ENCODE measurements at places on chromosomes 12 and 14.

DNA sequence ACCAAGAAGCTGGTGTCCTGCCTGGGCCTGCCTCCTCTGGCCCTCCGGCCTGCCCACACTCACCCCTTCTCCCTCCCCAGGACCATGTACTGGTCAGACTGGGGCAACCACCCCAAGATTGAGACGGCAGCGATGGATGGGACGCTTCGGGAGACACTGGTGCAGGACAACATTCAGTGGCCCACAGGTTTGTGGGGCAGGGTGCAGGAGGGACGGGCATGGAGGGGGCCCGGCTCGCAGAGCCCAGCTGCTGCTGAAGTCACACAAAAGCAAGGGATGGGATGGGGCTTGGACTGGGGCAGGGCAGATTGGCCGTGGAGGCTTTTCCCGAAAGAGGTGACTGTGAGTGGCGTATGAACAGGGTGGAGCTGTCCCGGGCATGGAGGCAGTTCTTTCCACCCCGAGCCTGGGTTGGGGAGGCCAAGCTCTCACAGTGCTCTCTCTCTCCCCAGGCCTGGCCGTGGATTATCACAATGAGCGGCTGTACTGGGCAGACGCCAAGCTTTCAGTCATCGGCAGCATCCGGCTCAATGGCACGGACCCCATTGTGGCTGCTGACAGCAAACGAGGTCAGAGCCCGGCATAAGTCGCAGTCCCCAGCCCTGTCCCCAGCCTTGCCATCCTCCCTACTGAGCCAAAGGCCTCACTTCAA lies 7.8 kb upstream of the NXPH4 start:
- DNase-seq = no peak

DNA sequence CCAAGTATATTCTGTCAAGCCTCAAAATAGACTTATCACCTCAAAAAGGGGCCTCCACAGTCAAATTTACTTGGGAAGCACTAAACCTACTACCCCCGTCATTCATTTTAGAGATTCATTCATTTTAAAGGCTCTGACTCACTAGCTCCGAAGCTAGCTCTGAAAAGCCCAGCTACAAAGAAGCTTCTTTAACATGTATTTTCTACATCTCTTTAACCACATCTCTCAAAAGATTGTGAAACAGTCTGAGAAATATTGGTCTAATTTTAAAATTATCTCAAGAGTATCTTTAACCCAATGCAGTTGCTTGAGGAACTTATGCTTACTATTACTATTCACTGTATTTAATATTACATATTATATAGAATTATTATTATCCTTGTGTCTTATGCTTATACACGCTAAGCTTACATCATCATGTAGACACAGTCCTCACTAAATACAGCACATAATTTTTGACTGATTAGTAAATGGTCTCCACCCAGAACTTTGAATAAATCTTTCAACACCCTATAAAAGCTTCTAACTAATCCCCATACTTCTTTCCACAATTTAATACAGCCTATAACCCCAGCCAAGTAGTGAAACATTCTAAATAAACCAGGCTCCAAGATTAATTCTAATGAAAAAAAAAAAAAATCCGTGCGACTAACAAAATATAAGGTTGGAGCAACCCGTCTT lies 7.8 kb downstream of the NT5DC3 start:
- DNase-seq = no peak

DNA sequence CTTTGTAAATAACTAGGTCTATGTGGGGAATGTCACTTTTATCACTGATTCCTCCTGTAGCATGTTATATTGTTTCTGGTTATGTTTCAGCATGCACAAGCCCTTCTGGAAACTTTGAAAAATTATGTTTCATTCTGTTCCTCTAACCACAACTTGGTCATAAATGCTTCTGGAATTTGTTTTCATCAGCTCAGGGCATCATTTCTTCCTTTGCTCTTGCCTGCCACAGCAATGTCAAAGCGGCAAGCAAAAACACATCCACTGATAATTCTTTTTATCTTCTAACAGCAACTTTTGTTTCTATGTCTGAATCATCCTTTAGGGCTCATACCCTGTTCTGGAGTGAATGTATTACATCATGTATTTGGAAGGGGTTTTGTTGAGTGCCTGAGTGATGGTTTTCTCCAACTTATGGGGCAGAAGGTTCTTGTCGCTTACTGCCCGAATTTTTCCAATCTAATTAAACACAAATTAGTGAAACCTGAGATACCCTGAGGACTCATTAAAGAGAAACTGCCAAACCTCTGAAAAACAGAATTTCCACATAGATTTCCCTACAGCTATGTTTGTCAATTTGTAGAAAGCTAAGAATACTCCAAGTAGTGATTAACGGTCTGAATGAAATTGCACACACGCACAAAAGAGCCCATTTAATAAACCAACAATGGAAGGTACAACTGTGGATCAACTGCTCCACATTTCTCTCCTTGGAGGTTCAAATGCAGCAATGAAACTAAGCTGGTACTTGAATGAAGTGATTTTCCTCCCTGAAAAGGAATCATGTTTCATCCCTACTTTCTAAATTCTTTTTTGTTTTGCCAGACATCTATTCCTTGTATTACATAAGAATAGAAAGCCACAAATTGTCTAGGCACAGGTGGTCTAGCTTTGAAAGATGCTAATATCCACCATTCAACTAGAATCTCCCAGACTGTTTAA lies 173.5 kb upstream of the KRR1 start:
- peak; percentile 37 for DNase-seq

DNA sequence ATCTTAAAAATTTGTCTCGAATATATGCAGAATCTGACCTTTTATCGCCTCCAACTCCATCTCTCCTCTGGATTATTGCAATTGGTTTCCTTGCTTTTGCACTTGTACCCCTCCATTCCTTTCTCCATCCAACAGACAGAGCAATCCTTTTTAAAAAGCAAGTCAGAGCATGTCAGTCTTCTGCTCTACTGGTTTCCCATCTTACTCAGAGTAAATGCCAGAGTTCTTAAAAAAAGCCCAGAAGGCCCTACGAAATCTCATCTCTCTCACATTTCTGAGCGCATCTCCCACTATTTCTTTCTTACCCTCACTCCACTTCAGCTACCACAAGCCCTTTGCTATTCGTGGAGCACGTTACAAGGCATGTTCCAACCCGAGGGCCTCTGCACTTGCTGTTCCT lies 236.9 kb upstream of the DDHD1 start:
- no peak for DNase-seq

GRCh38 chr12:93593843-93594242 lies 21.4 kb downstream of the SOCS2 start:
- DNase-seq = no peak

GRCh38 chr12:10211940-10212738 lies 538 bp upstream of the GABARAPL1 start:
- DNase-seq = peak; percentile 95

DNA sequence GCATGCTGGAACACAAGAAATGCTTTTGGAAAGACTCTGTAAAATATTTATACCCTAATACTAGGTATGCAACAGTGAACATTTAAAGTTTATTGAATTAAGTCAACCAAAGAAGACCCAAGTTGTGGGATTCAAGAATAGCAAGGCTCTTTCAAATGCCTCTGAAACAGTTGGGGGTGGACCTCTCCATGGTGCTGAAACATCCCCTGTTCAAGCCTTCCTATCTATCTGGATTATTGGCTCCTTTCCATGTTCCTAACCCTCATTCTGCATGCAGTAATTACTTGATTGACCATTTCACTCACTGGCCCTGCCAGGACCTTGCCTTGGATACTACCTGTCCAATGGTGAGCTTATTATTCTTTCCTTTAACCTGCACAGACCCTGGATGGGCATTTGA lies 349.7 kb downstream of the NRXN3 start:
- peak; percentile 8 for DNase-seq

GRCh38 chr14:32399920-32400319 lies 70.8 kb downstream of the AKAP6 start:
- DNase-seq = no peak

DNA sequence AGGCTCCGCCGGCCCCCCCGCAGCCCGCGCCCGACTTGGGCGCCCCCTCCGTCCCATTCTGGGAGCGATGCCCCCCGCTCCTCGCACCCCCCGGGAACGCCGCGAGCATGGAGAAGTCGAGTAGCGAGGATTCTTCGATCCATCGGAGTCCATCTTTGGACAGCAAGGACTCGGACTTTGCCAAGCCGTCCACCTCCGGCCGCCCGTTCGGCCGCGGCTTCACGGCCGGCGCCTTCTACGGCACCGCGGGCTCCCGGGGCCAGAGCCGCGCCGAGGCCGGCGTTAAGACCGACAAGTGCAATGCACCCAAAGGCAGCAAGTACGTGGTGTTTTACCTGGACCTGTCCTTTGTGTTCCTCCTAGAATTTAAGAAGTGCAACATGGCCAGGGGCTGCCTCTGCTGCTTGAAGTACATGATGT lies 123.6 kb downstream of the TSPAN9 start:
- no peak for DNase-seq

DNA sequence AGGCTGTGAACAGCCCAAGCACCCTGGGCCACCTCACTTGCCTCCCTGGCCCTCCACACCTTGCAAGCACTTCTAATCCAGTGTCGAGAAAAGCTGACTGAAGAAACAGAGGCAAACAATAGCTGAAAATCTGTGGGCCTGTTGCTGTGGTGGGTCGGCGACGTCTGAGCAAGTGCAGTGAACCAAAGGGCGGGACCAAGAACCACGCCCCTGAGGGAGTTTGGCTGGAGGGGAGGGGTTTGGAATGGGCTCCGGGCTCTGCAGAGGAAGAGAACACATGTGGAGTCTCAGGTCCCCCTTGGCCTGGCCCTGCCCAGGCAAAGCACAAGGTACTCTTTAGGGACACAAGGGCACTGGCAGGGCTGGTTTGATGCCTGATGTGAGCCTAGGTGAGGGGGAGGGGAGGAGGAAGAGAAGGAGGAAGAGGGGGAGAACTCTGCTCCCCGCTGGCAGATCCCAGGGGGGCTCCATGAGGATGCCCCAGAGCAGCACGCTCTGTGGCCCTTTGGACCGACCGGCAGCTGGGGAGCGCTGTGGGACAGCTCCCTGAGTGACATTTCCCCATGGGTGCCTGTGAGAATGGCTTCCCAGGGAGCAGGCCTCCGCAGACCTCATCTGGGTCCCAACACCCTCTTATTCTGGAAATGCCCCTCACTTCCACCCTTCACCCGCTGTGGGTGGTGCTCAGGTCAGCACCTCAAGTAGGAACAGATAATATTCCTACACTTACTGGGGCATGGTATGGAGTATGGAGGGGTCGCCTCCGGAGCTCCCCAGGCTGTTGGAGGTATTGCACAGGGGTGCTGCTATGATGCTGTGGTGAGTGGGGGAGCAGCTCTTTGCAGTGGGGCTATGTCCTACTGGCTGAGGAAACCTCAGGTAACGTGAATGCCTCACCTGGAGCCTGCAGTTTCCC lies 85.5 kb downstream of the CPSF2 start:
- no peak for DNase-seq

DNA sequence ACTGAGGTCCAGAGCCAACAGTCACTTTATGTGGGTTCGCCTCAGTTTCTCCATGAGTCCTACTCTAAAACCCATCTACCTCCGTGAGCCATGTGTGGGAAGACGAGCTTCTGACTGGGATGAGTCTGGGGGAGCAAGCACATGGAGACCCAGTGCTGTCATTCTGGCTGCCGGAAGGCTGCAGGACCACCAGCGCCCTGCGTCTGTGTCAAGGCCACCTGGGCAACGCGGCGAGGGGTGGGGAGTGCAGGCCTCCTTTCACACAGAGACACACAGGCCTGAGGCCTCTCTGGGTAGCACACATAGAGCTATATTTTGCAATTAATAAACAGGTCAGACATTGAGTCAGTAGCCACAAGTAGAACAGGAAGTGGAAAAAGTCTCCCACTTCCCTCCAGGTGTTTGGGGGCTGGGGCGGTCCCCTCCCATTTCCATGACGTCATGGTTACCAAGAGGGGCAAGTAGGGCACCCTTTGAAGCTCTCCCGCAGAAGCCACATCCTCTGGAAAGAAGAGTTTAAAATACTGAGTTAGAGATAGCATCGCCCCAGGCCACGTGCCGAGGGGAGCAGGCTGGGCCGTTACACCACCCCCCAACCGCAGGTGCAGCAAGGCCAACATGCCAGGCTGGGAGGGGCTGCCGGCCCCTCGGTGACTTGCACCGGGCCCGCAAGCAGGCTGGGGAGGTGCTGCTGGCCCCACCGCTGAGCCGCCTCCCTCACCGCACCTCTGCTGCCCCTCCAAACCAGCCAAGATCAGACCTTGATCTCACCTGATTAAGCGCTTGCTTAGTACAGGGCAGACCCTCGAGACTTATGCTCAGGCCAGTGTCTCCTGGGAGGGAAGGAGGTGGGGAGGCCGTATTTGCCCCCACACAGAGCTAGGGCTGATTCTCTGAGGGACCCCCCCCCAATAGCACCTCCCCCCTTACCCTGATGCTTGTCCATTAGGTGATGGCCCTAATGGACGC lies 32.7 kb downstream of the DAD1 start:
- no peak for DNase-seq

DNA sequence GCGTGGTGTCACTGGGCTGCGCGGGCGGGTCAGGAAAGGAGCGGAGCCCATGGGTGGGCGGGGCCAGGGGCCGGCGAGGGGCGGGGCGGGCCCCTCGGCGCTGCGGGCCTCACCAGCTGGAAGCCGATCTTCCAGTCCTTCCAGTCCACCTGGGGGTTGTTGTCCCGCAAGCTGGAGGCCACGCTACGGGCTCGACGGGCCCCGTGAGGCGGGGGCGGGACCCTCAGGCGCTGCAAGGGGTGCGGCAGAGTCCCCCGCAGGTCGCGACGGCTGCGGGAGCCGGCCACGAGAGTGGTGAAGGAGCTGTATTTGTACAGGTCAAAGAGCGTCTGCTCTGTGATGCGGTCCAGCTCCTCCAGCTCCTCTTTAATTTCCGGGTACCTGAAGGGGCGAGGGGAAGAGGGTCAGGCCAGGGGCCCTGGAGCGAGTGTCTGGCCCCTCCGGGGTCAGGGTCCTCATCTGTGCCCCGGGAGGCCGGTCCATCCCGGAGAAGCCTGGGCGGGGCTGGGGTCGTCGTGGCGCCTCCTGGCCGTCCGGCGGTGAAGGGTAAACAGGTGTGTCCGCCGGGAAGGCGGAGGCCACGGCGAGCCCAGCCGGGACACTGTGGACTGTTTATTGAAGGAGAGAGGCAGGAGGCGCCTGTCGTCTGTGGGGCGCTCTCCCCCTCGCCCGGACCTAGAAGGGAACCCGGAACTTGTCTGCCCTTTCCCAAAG lies 11.9 kb downstream of the SCNN1A start:
- no peak for DNase-seq

DNA sequence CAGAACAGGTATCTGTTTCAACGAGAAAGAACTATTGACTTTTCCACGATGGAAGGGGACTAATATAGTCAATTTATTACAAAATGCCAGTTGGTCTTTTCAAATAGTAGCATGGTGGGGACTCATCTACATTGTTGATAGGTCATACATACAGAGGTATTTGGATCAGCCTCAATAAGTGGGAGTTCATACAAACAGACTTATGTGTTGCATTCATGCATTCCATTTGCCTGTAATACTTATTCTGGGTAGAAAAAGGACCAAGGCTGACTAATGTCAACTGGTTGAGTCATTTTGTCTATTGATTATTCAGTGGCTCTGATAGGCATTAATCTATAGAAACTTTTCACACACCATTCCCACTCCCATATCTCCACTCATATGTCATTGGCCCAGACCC lies 41.5 kb upstream of the GLIPR1 start:
- no peak for DNase-seq

DNA sequence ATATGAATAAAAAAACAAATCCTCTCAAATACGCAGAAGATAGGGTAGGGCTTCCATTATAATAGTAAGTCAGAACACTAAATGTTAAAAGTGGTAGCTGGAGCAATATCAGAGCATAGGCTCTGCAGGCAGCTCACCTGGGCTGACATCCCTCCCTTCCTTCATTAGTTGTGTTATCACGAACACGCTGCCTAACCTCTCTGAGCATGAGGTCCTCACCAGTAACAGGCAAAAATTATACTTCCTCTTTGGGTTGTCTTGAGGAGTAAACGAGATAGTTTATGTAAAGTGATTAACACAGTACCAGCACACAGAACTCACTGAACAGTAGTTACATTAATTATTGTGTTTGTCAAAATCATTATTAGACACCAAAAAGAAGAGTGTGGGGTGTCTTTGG lies 154.3 kb downstream of the STXBP6 start:
- DNase-seq = no peak

Measured in HAP-1 (cell line).